ENCODE measurements at places on chromosomes 13 and 19.

DNA sequence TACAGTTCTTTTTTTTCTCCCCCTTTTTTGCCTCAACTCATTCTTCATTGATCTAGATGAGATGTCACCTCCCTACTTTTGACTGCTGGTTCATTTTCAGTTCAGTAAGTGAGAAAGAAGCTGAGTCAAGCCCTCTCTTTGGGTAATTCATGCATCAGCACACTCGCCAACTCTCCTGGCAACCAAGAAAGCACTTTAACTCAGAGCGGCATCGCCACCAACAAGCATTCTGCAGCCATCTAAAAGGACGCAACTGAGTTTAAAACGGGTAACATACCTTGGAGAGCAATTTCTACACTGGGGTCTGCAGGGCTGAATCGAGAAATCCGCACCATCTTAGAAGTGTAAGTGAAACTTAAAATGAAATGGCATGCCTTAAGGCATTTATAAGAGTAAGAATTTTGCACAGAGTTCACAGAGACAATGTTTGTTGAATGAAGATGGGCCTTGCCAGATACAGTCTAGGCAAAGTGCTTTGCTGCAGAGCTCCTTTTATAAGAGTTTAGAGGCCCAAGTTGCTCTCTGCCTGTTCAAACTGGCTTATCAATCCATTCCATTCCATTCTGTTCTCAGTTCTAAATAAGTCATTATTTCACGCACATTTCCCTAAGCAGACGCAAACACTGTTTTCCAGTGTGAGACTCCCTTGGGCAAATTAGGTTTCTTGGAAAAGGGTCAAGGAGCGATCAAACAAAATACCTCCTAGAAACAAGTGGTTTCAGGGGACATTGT, 338.0 kb downstream of the ENOX1 start:
- no peak for DNase-seq

GRCh38 chr19:43464134-43464775, 1.2 kb downstream of the LYPD3 start:
- DNase-seq, result peak; percentile 69

GRCh38 chr19:808423-808775, 11.1 kb downstream of the PTBP1 start:
- no peak for DNase-seq

DNA sequence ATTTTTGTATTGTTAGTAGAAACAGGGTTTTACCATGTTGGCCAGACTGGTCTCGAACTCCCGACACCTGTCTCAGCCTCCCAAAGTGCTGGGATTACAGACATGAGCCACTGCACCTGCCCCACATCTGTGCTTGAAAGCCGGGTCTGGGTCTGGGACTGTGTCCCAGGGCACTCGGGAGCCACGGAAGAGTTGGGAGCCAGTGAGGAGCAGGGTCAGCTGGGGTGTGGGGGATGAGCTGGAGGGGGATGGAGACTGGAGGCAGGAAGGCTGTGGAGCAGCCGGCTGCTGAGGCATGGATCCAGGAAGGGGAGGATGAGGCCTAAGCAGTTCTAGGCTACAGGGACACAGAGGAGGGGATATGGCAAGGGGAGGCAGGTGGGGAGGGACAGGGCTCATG, 10.7 kb upstream of the SPACA4 start:
- DNase-seq, result no peak

GRCh38 chr19:32895384-32895783, 25.8 kb upstream of the SLC7A9 start:
- DNase-seq, result no peak

- DNase-seq, result peak; percentile 90
Measured at GRCh38 chr19:6862673-6863078, 24.7 kb upstream of the ADGRE1 start.

DNA sequence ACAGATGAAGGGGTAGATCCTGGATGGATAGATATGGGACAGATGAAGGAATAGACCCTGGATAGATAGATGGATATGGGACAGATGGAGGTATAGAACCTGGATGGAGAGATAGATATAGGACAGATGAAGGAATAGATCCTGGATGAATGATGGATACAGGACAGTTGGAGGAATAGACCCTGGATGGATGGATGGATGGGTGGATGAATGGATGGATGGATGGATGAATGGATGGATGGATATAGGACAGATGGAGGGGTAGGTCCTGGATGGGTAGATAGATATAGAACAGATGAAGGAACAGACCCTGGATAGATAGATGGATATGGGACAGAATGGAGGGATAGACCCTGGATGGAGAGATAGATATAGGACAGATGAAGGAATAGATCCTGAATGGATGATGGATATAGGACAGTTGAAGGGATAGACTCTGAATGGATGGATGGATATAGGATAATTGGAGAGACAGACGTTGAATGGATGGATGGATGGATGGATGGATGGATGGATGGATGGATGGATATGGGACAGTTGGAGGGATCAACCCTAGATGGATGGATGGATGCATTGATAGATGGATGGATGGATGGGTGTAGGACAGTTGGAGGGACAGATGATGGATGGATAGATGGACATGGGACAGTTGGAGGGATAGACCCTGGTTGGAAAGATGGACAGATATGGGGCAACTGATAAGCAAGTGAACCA, 23.3 kb upstream of the EMP3 start:
- no peak for DNase-seq

GRCh38 chr13:74280795-74281490, 146.7 kb upstream of the KLF12 start:
- no peak for DNase-seq

DNA sequence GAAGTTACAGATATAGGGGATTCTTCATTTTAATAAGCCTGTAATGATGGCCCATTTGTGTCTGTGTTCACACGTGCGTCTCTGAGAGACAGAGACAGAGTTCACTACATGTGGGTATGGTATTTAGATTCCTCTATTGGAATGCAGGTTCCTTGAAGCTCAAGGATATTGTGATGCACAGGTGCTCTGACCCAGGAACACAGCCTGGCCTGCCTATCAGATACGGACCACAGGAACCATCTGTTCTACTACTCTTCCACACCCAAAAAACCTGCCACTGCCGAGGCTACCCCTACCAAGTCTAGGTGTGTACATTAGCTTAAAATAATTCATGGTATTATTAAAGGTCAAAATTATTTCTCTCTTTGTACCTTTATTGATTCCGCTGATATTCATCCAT, 289.2 kb downstream of the ATP8A2 start:
- no peak for DNase-seq

GRCh38 chr13:43057653-43058317, 34.4 kb downstream of the DNAJC15 start:
- no peak for DNase-seq

- no peak for DNase-seq
Measured at GRCh38 chr13:90185734-90186133, 1161.8 kb upstream of the MIR17HG start.

- no peak for DNase-seq
Measured at GRCh38 chr19:2974342-2975041, 2.9 kb upstream of the TLE6 start.

DNA sequence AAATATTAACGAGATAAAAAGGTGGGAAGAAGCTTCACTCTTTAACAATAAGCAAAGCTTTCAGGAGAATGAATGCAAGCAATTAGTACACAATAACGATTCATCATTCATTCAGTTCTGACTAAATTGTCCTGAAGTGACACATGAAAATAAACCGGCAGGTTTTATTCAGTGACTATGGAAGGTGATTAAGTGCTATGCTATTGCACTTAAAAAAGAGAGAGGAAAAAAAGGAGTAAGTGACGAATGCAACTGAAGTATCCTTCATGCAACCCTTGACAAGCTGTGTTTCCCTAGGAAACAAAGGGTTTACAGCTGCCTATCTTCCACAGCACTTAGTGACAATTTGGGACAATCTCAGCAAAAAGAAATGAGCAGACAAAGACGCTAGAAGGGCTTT, 1.4 kb downstream of the LIG4 start:
- no peak for DNase-seq

DNA sequence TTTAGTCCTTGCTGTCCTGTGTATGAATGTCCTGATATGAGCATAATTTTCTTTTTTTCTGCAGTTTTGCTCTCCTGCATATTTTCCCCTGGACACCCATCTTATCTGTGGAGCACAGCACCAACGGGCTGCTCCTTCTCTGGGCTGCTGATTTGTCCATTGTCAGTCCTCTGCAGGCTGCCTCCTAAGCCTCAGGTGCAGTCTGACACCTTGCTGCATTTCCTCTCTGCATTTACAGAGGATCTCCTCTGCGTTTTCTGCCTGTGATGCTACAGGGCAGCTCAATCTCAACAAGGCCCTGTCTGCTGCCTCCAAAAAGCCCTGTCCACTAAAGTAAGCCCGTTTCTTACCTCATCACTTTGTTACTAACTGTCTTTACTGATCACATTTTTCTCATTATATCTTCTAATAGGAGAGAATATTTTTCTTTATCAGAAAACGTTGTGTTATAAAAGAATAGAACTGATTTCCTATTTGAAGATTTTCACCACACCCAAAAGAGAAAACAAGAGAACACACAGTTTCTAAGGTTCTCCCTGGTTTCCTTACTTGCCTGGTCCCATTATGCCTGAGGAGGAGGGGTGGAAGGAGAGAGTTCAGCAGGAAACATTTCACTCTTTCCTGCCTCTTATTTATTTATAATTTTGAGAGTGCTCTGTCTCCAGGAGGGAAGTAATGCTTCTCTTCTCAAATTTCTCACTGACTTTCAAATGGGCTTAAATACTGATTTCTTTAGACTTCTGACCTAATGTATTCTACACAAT, 65.6 kb upstream of the TDRD3 start:
- no peak for DNase-seq

DNA sequence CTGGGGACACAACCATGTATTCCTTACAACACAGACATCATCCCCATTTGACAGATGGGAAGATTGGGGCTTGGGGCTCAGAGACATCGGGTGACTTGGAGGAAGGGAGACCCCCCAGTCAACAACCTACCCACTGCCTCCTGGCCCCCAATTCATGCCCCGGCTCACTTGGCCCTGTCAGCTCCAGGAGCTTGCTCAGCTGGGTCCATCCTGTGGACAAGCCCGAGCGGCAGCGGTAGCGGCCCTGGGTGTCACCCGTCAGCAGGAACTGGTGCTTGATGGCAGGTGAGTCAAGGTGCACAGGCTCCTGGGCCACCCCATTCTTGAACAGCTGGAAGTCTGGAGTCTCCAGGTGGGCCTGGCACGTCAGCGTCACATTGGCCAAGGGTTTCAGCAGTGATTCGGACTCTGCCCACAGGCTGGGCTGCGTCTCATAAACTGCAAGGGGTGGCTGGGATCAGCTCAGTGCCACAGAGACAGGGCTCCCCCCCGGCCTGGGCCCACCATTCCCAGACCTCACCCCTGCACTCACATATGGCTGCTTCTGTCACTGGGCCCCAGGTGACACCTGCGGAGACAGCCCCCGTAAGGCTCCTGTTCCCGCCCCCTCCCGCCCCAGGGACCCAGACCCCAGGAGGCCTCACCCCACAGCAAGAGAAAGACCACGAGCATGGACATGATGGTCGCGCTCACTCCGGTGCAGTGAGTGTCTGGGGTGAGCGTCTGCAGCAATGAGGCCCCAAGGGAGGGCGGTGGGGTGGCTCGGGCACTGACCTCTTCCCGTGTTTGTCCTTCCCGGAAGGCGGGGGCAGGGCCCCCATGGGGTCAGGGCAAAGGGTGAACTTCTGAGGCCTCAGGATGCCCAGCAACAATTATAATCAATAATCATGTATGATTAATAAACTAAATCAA, at the start of gene A1BG:
A1BG (minus strand) TSS at position 733 of the 912 bp plus-strand sequence; CDS start at position 678, 55 bp downstream.
- DNase-seq, result no peak

- DNase-seq, result no peak
Measured at GRCh38 chr19:44623080-44623479, 9.7 kb downstream of the IGSF23 start.

DNA sequence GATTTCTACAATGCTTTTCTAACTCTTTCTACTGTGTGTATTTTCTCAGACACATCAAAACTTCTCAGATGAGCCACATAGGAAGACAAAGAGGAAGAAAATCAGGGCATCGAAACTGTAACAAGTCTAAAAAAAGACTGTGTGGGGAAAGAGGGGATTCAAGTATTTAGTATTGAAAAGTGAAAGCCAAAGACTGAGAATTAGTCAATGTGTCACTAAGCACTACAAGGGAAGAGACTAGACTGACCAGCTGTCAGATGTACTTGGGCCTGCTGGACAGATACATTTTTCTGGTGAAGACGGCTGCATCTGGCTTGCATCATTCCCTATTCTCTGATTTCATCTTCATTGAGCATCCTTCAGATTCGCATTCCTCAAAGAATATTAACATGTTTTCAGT, 25.4 kb downstream of the COMMD6 start:
- DNase-seq, result no peak

GRCh38 chr13:98900442-98900841, 77.4 kb downstream of the DOCK9 start:
- DNase-seq, result no peak

GRCh38 chr13:74040200-74040599, 94.0 kb downstream of the KLF12 start:
- DNase-seq, result no peak

DNA sequence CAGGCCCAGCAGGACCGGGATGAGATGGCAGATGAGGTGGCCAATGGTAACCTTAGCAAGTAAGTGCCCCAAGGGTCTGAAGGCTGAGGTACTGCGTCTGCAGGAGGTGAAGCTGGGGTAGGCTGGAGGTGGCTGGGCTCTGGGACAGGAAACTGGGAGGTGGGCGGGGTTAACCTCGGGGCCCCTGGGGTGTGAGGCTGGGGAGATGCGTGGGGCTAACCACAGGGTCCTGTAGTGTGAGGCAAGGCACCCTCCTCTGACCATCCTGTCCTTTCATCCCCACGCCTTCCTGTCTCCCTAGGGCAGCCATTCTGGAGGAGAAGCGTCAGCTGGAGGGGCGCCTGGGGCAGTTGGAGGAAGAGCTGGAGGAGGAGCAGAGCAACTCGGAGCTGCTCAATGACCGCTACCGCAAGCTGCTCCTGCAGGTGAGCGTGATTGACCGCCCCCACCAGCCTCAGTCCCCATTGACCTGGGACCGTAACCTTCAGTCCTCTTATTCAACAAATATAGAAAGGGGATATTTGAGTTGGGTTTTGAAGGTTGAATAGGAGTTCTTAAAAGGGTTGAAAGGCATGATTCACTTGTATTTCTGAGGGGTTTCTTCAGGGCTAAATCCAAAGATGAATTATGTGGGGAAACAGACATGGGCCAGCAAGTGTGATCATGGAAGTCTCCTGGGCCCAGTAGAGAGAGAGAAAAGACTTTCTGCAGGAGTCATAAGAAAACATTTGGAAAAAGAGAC, 35.7 kb downstream of the KCNC3 start:
- no peak for DNase-seq

DNA sequence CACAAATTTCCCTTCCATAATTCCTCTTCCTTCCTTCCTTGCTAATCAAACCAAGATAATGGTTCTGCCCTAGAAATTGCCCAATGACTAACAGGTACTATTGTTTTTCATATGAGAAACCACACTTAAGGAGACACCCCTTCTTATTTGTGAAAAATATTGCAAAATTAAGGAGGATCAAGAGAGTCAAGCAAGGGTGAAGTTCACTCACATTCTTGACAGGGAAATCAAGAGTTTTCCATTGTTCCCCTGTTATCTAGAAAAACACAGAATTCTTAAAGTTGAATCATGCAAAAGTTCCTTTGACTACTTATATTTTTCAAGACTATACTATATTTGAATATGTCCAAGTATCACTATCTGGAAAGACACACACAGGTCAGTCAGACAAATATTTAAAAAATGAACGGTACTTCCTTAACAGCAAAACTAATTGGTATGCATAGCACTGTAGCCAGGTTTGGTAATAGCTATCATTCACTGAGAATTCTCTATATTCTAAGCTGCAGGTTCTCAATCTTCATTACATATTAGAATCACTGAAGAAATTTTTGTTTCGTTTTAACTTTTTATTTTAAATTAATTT, 897.2 kb downstream of the DIAPH3 start:
- DNase-seq, result no peak

GRCh38 chr13:31649766-31650165, 89.6 kb upstream of the RXFP2 start:
- DNase-seq, result no peak

Measured in stimulated activated CD4-positive, alpha-beta T cell treated with anti-CD3 and anti-CD28 coated beads, Interleukin-12 subunit alpha, Interleukin-12 subunit beta, amount 100 ng/mL, for 24 hours (primary cell).